Stimulated activated CD4-positive, alpha-beta T cell treated with anti-CD3 and anti-CD28 coated beads, Interleukin-2, amount 100 ng/mL, for 24 hours (primary cell): ENCODE measurements at places on chromosomes 1 and 21.

- no peak for DNase-seq
Measured at GRCh38 chr1:39141925-39142324, 62.6 kb upstream of the MACF1 start.

DNA sequence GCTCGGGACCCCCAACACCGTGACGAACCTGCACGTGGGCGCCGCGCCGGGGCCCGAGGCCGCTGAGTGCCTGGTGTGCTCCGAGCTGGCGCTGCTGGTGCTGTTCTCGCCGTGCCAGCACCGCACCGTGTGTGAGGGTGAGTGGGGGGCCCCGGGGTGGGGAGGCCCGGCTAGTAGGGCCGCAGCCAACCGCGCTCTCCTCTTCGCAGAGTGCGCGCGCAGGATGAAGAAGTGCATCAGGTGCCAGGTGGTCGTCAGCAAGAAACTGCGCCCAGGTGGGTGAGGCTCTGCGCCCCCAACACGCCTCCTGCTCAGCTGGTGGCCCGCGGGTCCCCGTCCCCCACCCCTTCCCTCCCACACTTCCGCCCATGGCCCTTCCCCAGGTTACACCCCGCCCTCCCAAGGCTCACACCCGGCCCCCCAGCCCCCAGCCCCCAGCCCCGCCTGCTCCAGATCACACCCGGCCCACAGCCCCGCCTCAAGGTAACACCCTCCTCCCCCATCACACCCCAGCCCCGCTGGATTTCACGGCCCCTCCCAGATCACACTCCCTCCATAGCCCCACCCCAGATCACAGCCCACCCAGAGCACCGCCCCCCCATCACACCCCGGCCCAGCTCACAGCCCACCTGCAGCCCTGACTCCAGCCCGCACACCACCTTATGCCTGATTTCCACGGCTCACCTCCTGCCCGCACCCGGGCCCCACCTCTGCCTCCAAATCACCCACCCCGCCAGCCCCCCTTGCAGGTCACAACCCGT, 2.4 kb upstream of the MMP23B start:
- DNase-seq = peak; percentile 63

DNA sequence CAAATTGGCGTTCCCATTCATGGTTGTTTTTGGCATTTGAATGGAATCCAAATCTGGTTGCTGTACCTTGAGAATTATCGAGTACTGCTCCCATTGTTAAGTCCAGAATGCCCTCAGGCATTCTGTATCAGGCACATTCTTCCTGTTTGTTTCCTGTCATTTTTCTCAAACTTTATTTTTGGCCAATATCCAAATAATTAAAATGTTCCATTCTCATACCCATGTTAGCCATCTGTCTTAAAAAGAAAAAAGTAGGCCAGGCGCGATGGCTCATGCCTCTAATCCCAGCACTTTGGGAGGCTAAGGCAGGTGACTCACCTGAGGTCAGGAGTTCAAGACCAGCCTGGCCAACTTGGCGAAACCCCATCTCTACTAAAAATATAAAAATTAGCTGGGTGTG, 29.3 kb upstream of the SHISA4 start:
- no peak for DNase-seq

GRCh38 chr1:161077426-161077825, 7.7 kb upstream of the ARHGAP30 start:
- no peak for DNase-seq

DNA sequence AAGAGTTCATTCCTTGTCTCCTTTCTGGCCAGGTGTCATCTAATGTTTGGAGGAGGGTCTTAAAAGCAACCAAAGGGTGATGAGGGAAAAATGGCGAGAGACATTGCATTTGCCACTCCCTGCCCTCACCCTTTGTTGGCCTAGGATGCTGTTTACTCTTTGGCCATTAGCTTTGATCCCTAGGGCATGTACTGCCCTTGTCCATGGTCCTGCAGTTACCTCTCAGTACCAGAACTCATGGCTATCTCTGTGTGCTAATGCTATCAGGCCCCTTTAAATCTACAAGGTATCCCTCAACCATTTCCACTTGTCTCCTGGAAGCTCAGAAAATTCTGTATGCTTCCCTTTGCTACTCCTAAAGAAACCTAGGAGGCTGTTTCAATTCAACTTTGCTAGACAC, 424.8 kb upstream of the PLXNA2 start:
- no peak for DNase-seq

GRCh38 chr1:160309571-160309970, 24.6 kb upstream of the PEX19 start:
- no peak for DNase-seq

GRCh38 chr1:207454046-207454964, at the start of gene CR2:
CR2 (plus strand) TSS chr1:207454328; CDS start chr1:207454419, 91 bp downstream.
- peak; percentile 64 for DNase-seq

DNA sequence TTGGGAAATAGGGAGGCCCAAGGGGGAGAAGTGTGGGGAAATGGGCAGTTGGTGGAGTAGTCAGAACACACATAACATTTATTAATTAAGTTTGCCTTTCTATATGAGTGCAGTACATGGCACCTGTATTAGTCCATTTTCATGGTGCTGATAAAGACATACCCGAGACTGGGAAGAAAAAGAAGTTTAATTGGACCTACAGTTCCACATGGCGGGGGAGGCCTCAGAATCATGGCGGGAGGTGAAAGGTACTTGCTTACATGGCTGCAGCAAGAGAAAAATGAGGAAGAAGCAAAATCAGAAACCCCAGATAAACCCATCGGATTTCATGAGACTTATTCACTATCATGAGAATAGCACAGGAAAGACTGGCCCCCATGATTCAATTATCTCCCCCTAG, 1.6 kb upstream of the SLC35A3 start:
- DNase-seq = no peak

DNA sequence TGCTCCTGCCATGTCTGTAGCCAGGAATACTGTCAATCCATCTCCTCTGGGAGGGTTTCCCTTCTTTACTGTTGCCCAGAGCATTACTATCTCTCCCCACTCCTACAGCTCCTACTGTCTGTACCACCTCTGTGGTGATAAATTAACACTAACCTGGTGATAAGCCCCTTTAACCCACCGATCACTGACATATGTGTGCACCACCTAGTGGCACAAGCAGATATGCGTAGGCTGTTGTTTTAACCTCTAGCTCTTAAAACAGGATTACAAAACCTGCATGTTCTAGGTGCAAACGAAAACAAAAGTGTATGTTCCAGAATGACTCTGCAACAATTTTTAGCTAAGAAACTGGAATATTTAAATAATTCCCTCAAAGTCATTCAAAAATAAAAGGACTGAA, 93.9 kb upstream of the BEND5 start:
- peak; percentile 5 for DNase-seq

GRCh38 chr1:110152133-110152785, 2.0 kb downstream of the SLC6A17 start:
- no peak for DNase-seq

DNA sequence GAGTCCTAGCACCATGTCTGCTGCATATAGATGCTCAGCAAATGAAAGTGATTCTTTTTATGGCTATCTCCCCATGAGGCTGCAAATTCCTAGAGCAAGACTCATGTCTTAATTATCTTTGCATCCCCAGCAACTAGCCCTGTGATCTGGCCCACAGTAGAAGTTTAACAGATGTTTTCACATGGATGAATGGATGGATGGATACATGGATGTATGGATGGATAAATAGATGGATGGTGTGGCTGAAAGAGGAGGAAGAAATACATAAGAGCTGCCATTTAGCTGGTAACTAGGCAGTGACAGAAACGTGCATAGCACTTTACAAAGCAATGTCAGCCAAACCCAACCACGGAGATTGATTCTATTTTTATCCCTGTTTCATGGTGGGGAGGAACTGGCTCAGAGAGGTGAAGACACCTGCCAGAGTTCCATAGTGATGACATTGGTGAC, 32.7 kb upstream of the ZBTB40 start:
- no peak for DNase-seq

- no peak for DNase-seq
Measured at GRCh38 chr1:232987046-232987773, 36.8 kb downstream of the NTPCR start.

GRCh38 chr1:24795236-24795635, 50.0 kb downstream of the CLIC4 start:
- DNase-seq = no peak

DNA sequence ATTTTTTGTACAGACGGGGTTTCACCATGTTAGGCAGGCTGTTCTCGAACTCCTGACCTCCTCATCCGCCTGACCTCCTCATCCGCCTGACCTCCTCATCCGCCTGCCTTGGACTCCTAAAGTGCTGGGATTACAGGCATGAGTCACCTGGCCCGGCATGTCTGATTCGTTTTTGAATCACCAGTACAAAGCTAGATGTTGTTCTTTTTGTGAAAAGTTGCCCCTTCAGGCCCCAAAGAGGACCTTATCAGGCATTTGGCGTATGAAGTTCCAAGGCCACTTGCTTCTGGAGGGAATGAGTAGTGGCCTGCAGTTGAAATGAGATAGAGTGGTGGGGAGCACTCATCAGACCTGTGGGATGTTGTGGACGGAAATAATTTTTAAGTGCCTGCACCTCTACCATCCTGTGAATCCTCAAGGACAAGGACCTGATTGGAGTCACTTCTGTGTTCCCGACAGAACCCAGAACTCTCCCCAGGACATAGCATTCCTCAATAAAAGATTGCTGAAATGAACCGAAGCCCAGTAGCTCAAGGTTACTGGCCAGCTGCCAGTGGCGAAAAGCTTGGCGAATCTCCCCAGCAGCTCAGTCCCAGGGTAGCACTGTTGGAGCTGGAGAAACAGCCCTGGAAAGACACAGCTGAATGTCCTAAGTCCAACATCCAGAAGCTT, 50.1 kb downstream of the NDUFS5 start:
- DNase-seq = no peak

DNA sequence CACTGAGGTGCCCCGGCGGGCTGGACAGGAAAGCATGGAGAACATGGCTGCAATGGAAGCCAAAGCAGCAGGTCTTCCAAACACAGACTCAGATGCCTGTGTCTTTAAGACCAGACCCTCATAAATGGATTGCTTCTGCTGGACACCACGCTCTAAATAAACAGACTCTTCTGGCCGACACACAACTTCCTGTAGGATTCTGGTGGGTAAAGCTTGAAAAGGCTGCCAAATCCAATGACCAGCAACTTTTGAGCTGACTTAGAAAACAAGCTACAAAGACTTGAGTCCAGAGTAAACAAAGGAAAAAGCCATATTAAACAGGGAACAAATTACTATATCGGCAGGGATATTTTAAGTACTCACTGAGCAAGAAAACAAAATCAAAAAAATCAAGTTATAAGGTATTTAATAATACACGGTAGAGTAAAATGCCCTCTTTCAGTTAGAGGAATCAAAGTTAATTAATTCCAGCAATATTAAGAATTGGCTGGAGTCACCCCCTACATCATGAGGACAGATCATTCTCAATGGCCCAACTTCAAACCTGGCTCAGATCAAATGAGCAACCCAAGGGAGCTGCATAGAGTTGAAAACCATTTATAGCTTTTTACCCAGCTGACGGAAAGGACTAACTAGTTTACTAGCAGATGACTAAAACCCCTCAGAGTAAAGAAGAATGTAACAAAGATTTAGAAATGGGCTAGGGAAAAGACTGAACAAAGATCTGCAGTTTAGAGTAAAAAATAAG, 102.4 kb downstream of the TGFBR3 start:
- DNase-seq = no peak

GRCh38 chr1:9904596-9904995, 5.5 kb downstream of the CTNNBIP1 start:
- no peak for DNase-seq
